ENCODE measurements at places on chromosomes 12 and 14.
A peak's percentile ranks its signal among the peaks of the same experiment; 100 is the strongest.

- DNase-seq, result no peak
These were observed 48.4 kb upstream of the SYT10 start for GRCh38 chr12:33488036-33488435.

DNA sequence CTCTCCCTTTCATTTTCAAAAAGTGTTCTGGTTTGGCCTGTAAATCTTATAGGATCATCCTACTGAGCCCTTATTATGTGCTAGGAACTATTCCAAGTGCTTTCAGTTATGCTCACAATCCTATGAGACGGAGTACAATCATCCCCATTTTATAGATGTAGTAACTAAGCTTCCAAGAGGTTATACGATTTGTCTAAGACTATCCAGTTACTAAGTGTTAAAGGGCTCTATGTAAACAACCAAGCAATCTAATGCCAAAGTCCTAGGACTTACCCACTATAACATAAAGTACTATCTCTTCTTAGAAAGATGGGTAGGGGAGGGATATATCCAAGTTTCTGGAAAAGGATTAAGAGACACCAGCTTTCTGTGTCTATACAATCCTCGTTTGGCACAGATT is 6.7 kb downstream of the CFL2 start:
- DNase-seq, result no peak

DNA sequence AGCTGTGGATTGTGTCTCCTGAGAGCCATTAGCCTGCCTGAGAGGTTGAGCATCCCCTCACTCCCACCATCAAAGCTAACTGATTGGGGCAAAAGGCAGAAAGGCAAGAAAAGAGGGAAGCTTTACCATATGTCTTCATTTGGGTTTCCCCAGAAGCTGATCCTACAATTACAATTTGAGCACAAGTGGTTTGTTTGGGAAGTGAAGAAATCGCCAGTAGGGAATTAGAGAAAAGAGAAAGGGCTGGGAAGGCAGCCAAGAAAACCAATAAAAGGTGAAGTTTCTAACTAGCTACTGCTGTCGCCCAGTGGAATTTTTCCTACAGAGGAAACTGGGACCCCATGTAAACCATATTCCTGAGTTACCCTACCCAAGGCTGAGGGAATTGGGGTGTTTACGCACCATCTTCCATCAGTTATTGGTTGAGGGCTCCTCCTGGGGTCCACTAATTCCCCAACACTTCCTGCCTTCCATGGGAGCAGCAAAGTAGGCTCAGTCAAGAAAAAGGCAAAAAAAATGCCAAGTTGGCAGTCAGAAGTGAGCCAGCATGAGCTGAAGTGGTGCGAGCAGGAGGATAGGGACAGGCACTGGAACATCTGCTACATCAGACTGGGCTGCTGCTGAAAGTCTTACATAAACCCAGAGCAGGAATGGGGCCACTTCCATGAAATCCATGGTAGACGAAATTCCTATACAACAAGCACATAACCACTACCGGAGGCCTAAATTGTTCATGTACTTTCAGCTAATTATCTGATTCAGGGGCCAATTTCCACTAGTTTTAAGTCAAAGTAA is 17.3 kb downstream of the KCNK10 start:
- DNase-seq, result no peak

DNA sequence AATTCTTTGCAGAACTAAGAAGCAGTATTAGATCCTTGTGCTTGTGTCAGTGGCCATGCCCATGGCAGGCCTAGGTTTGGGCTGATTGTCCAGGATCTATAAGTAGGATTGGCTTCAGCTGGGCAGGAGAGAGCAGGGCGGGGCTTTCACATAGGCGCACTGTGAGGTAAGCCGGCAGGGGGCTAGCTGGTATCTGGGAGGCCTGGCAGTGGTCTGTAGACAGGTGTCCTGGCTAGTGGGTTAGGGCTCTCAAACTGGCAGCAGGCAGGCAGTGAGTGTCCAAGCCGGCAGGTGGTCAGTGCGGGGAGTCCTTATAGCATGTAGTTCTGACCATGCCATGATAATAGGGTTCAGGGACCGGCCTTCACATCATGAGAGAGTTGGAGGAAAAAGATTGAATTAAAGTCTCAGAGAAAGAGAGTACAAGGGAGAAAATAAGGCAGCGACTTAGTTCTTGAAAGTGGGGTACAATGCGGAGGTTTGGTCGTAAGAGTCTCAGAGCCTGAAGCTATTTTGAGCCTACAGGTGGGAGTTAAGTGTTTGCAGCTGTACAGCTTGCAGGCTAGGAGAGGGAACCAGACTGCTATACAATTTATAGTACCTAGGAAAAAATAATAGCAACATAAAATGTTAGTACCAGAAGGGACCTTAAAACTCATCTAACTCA is 137.4 kb downstream of the TPH2 start:
- DNase-seq, result no peak

- no peak for DNase-seq
These were observed 56.4 kb upstream of the USP44 start for GRCh38 chr12:95607642-95608041.

GRCh38 chr14:98725191-98725590 is 546.8 kb downstream of the BCL11B start:
- DNase-seq, result no peak

- DNase-seq, result no peak
These were observed 30.0 kb downstream of the TESC start for GRCh38 chr12:117069101-117069797.

GRCh38 chr12:14841761-14842160 is 1.6 kb downstream of the ART4 start:
- DNase-seq, result no peak

- peak; percentile 48 for DNase-seq
These were observed 38.2 kb upstream of the OAS1 start for GRCh38 chr12:112868459-112869041.

GRCh38 chr12:5173511-5174011 is 129.9 kb downstream of the KCNA5 start:
- DNase-seq, result no peak

GRCh38 chr14:76516884-76517283 is 140.9 kb downstream of the ESRRB start:
- DNase-seq, result no peak

- DNase-seq, result no peak
These were observed 171.7 kb downstream of the SLC5A8 start for GRCh38 chr12:101038289-101038871.

GRCh38 chr14:69547701-69548348 is 26.8 kb downstream of the CCDC177 start:
- peak; percentile 80 for DNase-seq

All from WTC11 (cell line).